ENCODE measurements at places on chromosomes 11 and 22.

DNA sequence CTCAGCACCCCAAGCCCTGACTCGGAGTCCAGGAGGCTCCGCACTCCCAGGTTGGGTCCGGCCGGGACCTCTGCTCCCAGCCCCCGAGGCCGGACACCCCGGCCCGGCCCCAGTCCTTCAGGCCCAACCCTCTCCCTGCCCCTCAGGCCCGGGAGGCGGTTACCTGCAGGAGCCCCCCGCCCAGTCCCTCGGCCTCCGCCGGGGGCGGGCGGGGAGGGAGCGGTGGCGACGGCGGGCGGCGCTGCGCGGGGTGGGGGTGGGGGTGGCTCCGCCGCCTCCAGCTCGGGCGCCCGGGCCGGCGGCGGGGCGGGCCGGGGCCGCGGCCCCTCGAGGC is 310 bp downstream of the TCF20 start:
- peak; percentile 53 for DNase-seq

- no peak for DNase-seq
Measured at GRCh38 chr11:7571640-7572000, 57.8 kb downstream of the PPFIBP2 start.

GRCh38 chr11:17102462-17102861 is 25.0 kb upstream of the RPS13 start:
- no peak for DNase-seq

DNA sequence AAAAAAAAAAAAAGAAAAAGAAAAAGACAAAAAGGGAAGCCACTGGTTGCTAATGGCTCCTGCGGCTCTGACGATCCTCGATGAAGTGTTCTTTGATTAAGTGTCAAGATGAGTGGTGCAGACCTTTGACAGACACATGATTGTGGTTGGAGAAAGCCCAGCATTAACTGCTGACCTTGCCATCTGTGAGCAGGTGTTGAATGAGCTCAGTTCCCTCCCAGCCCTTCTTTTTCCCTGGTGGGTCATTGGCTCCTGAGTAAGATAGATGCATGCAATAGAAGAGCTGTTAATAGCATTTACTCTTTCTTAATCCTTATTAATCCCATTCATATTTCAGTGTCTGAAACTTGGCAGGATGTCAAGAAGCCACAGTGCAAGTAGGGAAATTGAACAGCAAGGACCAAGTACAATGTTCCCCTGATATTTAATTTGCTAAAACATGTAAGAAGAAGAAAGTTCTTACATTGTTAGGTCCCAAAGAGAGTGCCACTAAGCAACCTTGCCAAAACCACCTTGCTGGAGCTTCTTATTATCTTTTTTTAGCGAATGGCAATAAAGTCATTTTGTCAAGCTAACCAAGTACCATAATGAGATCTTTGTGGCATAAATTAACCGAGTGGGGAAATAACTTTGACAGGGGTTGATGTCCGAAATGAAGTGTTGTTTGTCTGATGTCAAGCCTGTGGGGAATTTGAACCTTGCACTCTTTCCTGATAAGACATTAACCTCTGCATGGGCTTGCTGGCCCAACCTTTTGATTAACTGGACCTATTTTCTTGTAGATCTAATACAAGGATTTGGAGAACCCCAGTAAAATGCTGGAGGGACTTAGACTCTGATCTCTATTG is 113.7 kb downstream of the PTPRJ start:
- DNase-seq: no peak

DNA sequence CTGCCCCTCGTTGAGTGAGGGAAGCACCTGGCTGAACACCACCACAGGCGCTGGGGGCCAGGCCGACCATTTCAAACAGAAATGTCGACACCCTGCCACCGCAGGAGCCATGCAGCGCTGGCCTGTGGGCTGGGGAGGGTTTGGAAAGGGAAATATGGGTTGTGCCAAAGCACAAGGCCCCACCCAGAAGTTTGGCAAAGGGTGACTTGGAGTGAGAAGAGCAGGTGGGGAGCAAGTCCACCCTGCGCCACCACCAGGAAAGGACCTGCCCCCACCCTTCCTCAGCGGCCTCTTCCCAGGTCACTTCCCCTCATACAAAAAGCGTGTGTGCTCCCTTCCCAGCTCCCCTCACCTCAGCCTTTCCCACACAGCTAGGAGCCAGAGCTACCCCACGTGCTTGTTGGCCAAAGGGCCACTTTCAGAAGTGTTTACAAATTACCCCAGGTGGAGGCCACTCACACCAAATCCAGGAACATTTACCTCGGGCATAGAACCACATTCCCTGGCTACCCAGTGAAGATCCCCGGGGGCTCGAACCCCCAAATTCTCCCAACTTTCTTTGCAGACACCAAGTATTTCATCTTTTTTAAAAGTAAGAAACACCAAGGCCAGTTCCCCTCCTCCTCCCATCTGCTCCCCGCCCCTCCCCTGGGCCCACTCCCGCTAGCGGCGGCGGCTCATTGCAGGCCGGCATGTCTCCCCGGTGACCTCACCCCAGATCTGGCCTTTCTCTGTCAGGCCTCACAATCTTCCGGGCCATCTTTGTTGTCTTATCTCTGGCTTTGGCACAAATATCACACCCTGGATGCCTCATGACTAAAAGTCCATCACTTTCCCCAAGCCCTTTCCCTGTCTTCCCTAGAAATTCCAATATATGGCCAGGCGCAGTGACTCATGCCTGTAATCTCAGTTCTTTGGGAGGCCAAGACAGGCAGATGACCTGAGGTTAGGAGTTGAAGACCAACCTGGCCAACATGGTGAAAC is 20.5 kb upstream of the SCGB1A1 start:
- DNase-seq: no peak

GRCh38 chr11:7348432-7349304 is 97.0 kb downstream of the SYT9 start:
- no peak for DNase-seq

- no peak for DNase-seq
Measured at GRCh38 chr22:44391015-44391414, 78.3 kb upstream of the SHISAL1 start.

- no peak for DNase-seq
Measured at GRCh38 chr11:34284156-34284555, 73.7 kb downstream of the ABTB2 start.

DNA sequence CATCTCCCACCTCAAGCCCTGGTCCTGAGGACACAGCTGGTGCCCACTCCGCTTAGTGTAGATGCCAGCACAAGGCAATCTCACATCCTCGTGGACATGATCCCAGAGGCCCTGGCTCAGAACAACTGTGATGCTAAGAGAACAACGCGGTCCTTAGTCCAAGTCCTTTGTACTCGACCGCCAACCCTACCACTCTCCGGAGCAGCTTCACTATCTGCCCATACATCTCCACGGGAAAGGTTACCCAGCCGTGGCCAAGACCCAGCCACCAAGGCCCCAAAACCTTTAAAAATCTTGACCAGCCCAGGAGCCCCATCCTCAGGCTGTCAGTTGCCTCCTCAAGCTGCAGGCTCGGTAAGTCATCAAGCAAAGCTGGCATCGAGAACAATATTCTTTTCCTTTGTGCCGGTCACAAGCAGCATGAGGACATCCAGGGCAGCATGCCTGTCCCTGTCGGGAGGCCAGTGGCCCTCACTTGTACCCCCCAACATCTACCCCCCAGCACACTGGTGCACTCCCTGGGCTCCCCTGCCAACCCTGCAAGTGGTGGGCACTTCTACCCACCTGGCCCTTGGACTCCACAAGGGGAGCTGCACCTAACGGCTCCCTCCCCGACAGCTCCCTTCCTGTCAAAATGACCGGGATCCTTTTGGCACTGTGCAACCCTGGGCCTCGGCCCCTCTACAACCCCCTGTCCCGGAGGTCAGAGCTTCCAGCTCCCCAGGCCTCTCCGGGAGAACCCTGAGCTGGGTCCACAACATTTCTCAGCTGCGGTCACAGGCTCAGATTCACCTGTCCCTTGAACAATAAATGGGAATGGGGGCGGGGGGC is 2.5 kb downstream of the OSBPL5 start:
- DNase-seq: no peak

DNA sequence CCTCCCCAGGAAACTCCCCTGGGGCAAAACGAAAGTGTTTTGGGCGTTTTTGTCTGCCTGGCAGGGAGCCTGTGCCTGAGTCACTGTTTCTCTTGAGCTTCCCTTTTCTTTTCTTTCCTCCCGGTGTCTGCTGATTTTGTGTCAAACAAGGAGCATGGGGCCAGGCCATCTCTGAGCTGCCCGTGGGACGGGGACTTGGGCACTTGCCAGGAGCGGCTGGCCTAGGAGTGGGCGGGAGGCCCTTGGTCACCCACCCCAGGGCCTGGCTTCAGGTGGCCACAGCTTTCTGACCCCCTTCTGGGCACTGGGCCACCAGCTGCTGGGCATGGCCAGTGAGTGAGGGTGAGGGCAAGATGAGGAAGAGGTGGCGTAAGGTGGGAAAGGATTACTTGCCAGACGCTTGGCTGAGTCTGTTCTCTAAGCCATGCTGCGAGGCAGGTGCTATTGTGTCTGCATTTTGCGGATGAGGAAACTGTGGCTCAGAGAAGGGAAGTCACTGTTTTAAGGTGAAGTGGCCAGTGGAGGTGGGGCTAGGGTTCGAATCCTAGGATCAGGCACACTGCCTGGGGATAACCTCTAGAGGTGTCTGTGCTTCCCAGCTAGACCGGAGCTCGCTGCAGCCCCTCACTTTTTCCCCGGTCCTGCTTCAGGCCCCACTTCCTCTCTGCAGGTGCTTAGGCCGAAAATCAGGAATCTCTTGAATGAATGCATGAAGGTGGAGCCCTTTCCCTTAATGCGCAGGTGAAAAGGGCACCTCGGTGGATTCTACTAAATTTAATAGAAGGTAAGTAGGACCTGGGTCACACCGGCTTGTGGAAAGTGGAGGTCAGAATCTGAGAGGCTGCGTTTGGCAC is 7.8 kb upstream of the NFAM1 start:
- DNase-seq: no peak

- DNase-seq: no peak
Measured at GRCh38 chr22:49367041-49367697, 460.5 kb downstream of the BRD1 start.

DNA sequence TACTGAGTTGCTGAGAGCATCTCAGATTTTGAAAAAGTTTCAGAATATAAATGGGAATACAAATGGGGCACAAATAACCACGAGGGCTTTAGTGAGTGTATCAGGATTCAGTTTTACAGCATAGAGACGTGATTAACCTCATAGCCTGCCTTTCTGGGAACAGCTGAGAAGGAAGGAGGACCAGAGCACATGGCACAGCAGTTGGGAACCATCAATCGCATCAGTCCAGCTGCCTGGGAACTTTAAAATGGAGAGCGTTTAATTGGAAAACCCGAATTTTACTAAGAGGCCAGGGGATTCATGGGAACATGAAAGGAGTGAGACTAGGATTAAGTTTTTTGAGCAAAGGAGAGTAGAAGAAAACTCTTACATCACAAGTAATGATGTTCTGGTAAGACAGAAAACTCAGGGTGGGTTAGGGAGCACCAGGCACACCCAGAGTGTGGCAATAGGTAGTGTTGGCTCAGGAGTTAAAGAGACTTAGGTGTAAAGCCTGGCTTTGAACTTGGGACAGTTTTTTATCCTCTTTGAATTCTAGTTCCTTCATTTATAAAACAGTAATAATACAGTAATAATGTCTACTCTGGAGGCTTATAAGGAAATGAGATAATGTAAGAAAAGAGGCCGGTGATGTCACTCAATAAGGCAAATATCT is 40.2 kb downstream of the FZD4 start:
- no peak for DNase-seq

- no peak for DNase-seq
Measured at GRCh38 chr22:33722816-33723215, 197.5 kb downstream of the LARGE1 start.

DNA sequence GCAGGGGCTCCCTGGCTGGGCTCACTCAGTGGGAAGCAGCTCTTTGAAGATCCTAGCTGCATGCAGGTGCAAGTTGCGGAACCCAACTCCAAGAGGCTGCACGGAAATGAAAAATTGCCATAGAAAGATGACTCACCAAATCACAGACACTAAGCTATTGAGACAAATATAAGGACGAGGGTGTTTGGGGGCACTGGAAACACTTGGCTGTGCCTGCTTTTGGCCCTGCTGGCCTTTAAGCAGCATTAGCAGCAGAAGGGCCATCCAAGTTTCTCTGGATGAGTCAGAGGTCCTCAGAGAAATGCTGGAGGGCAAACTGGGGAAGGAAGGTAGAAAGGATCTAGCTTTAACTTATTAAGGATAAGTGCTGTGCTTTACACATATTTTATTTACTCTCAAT is 282.3 kb downstream of the KIRREL3 start:
- DNase-seq: no peak

DNA sequence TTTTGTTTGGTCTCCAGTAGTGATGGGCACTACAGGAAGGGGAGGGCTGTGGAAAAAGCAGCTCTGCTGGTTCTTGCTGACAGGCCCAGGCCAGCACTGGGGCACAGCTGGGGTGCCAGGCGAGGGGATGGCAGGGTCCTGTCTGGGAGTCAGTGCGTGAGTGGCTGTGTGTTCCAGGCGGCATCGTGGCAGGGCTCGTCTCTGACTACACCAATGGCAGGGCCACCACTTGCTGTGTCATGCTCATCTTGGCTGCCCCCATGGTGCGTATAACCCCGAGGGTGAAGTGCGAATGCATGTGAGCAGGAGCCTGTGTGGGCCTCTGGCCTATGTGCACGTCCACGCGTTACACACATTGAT is 20.9 kb downstream of the SLC37A2 start:
- DNase-seq: no peak

- DNase-seq: no peak
Measured at GRCh38 chr11:98136357-98136756, 884.4 kb upstream of the CNTN5 start.

DNA sequence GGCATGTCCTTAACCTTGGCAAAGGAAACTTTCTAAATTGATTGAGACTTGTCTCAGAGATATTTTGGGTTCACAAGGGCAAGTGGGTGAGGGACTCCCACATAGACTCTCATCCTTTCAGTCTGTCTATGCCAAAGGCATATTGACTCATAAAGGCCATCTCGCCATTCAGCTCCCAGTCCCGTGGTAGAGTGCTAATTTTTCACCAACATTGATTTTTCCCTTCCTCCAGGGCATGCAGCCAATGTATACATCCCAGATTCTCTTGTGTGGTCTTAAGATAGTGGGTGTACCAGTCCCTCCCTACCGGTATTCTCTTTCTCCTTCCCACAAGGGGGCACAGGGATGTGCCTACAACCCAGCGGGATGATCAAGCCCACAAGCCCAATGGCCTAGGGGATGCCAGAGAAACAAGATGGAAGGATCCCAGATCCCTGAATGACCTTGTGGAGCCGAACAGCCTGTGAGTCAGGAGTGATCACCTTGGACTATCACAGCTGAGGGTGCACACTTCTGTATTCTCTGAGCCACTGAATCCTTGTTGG is 7.9 kb downstream of the C11orf96 start:
- DNase-seq: no peak

DNA sequence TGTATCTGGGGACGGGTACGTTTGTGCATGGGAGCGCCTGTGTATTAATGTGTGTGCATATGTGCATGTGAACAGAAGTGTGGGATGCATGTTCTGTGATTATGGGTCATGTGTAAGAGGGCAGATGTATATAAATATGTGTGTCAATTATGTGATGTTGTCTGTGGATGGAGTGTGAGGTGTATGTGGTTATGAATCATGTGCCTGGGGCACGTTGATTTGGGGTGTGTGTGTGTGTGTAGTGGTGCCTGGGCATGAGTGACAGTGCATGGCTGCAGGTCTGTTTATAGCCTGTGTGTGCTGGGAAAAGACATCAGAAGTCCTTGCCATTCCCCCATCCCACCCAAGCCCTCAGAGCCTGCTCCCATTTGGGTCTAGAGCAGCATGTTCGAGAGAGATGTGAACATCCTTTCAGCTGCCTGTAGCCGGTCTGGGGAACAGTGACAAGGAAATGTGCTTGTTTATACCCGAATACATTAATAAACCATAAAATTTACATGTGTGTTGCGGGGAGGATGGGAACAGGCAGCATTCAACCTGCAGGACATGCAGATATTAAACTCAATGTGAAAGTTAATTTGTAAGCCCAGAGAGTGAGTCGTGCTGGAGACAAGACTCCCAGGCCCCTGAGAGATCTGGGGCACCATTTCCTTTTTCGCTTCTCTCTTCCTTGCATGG is 129.0 kb downstream of the NECTIN1 start:
- no peak for DNase-seq

Measured in hematopoietic multipotent progenitor cell treated with erythropoietin and hydrocortisone succinate and interleukin-3 and kit ligand, for 17 days (in vitro differentiated cells).